T follicular helper cell (primary cell): ENCODE measurements at places on chromosomes 2 and 18.

DNA sequence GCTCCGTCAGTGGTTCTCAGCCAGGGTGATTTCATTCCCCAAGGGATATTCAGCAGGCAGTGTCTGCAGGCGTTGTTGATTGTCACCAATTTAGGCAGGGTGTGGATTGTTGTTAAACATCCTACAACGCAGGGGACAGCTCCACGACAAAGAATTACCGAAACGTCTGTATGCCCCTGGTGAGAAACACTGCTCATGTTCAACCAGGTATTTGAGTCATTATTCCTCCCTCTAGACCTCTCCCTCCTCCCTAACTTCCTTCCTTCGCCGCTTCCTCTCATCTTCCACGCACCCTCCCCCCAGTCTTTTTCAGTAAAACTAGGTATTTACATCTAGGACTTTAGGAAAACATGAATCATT lies 50.8 kb downstream of the NCK2 start:
- DNase-seq, result no peak

DNA sequence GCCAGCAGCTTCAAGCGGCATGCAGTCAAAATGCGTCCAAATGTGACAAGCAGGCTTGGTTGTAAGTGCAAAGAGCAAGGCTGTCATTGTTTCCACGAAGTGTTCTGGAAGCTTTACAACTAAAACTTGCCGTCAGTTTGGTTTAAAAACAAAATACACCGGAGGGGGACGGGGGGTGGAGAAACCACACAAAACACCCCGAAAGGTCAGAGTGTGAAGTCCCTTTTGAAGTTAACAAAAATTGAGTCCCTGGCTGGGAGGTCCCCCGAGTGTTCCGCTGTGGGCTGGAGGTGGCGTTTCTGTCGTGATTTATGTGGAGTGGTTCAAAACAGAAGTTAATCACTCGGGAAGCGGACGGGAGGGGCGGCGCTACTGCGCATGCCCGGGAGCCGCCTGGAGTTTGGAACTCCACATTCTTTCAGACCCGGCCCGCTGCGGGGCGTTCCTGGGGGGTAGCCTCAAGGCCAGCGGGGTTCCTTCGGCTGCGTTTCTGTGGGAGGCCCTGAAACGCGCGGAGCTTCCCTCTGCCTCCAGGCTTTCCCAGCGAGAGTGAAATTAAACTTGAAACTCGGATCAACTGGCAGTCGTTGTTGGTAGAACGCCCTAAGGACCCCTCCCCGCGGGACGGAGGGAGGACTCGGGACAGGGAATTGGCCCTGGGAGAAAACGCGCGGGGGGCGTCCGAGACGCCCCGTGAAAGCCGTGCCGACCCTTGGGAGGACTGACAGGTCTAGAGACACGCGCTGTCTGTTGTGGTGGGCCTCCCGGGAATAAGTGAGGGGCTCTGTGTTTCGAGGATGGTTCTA lies 1.4 kb downstream of the TGIF1 start:
- peak; percentile 69 for DNase-seq

- DNase-seq, result no peak
Observed at GRCh38 chr2:205815673-205816072, 133.4 kb downstream of the NRP2 start.

DNA sequence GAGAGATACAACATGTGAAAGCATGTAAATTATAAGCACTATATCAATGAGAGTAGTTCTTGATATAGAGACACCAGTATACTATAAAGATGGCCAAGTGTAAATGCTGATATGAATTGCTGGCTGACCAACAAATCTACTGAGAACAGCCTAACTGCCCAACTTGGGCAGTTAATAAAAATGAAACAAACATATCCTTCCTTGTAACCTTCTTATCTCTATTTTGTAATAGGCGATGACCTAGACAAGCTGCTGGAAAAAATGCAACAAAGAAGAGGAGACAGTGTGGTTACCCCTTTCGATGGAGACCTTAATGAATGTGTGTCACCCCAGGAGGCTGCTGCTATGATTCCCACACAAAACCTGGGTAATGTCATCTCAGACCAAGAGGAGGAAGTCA lies 148.7 kb downstream of the ESCO1 start:
- DNase-seq, result no peak

DNA sequence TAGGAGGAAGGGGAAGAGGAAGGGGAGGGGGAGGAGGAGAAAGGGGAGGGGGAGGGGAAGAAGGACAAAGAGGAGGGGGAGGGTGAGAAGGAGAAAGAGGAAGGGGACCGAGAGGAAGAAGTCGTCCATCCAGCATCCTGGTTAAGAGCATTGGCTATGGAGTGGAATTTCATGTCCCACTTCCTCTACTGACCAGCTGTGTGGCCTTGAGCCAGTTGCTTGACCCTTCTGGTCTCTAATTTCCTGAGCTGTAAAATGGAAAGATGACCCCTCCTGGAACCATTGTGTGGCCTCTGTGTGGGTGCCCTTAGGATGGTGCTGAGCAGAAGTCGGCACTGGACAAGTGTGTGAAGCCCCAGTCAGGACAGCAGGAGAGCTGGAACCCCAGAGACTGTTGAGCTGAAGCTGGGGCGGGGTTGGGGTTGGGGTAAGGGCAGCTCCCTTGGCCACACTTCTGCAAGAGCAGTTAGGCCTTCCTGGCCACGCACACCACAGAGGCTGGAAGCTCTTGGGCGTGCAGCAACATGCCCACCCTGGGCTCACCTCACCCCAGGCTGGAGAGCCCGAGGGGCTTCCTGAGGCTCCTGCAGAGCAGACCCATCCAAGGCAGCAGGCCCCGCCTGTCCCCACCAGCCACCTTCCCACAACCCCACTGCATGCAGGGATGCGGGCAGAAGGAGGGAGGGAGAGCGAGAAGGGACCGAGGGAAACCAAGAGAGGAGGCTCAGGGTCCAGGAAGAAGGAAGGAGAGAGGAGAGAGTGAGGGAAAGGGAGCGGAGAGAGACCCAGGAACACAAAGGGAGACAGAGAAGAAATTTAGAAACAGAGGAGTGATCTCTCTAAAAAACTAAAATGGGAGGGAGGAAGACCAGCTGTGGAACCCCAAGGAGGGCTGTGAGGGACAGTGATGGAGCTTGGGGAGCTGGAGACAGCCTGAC lies 16.2 kb downstream of the ADRA2B start:
- no peak for DNase-seq
